ENCODE measurements at places on chromosomes 12 and 14. TPM values are rescaled to one million over a fixed set of nuclear protein-coding genes. Genes with fewer than 3 reads are reported as not detected.

The NINJ2 gene
- 6.2 TPM for total RNA-seq

DNA sequence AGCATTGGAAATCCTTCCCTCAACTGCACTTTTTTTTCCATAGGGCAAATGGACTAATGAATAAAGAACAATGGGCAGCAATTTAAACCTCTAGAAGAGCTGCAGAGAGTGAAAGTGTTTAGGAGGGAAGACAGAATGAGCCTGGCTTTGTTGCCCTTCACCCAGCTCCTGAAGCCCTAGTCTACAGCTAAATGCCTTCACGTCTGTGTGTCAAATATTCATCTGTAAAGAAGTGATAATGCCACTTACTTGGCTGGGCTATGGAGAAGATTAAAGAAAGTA lies 45.6 kb downstream of the FLRT2 start:
- no peak for DNase-seq

DNA sequence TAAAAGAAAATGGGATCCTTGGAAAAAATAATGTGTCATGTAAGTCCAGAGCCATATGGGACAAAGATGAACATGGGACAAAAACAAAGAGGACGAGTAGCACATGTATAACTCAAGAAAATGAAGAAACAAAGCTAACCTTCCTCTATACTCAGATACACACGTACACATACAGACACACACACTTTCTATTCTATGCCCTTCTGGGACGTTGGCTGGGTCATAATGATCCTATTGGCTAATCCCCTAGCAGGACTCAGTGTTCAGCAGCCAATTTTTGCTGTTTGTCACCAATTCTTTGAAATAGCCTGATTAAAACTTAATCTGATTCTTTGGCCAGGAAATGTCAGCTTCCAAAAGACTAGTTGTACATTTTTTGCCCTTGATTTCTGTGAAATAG lies 189.4 kb upstream of the FOXG1 start:
- no peak for DNase-seq

- no peak for DNase-seq
Measured at GRCh38 chr12:108282676-108283075, 56.4 kb downstream of the CMKLR1 start.

The PZP gene
- 0.80 TPM for total RNA-seq

- DNase-seq = no peak
Measured at GRCh38 chr12:51345681-51346080, 798 bp downstream of the CELA1 start.

Data from sciatic nerve (tissue), 2 donors.